ENCODE measurements at places on chromosomes 1 and 21.

GRCh38 chr1:217133958-217134856 is 411.0 kb upstream of the ESRRG start:
- DNase-seq, result no peak

DNA sequence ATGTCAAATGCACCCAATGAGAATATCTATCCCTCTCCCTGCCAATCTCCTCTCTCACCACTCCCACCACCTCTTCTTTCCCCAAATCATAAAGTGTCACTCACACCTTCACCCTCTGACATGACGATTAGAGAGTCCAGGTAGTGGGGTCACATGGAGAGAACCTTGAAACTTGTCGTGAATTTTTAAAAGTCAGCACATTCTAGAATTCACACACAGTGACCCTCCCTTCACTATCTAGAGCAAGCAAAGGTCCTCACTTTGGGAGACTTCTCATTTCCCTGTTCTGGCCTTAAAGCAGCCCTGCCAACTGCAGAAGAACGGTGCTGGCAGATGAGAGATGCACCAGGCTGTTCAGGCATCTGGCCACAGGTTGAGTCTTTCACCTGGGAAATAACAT is 61.9 kb downstream of the CD34 start:
- DNase-seq, result no peak

DNA sequence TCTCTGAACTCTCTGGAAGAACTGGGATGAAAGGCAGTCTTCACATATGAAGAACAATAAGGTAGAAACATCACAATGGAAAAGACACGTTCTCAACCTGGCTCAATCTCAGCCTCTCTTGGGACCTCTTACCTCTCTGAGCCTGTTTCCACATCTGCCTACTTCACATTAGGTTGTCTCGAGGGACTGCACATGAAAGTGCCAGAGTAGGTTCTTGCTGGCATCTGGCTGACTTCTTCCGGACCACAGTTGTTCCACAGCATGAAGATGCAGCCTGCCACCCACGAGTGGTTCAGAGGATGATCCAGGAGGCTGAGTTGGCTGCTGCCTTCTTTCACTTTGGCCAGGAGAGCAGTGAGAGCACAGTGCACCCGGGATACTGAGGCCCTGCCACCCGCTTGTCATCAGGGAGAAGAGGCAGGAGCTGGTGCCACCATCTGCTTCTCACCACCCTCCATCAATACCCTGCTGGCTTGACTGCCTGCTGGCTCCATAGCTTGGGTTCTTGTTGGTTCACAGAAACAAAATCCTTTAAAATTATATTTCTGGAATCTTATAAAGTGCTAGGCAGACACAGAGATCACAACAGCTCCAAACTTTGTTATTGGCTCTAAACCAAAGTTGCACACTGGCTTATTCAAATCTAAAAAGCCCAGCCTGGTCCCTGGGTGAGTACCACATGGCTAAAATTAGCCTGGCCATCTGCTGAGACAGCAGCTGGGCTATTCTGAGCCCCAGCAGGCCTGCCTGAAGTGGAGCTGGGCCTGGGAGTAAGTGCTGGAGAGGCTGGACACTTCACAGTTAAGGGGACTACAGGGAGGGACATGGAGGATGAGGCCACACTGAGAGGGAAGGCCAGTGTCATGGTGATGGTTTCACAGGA is 46.9 kb upstream of the LIN9 start:
- peak; percentile 19 for DNase-seq

GRCh38 chr1:220272841-220273090 is 513 bp upstream of the RAB3GAP2 start:
- no peak for DNase-seq

- no peak for DNase-seq
Measured at GRCh38 chr1:226121049-226121586, 58.6 kb downstream of the H3-3A start.

DNA sequence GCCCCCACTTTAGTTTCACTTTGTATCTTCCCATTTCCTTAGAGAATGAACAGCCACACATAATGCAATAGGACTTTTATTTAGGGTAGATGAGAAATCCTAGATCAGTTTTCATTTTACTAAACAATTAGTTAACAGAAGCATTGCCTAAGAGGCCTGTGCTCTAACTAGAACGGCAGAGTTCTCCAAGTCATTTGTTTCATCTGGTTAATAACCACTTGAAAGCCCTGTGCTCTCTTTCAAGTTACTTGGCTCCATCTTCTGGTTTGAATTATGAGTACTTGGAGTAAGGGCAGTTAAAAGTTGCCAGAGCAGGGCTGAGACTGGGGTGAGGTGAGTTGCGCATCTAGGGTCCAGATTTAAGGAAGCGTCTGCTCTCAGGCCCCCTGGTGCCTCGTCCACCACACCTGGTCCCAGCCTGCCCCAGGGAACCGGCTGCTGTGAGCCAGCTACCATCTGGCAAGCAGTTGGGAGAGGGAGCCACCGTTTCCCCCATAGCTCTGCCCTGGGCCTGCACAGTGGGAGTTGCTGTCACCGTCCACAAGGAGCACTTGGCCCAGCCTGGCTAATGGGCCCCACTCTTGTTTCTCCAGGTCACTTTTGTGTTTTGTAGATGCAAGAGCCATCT is 18.1 kb upstream of the SLC44A3 start:
- DNase-seq, result peak; percentile 11

Measured in hypothalamus (tissue), 51 donors.